CD14-positive monocyte (primary cell): ENCODE measurements at places on chromosomes 7 and 10. TPM values are rescaled to one million over a fixed set of nuclear protein-coding genes. Genes with fewer than 3 reads are reported as not detected.
A peak's percentile ranks its signal among the peaks of the same experiment; 100 is the strongest.

LBX1 gene
- not detected for polyA plus RNA-seq

- DNase-seq: no peak
Measured at GRCh38 chr10:88528806-88529570, 54.1 kb downstream of the RNLS start.

GRCh38 chr10:87534173-87534858, 29.6 kb downstream of the MINPP1 start:
- DNase-seq: no peak

- no peak for DNase-seq
Measured at GRCh38 chr7:358352-358751, 68.4 kb downstream of the FOXL3 start.

DNA sequence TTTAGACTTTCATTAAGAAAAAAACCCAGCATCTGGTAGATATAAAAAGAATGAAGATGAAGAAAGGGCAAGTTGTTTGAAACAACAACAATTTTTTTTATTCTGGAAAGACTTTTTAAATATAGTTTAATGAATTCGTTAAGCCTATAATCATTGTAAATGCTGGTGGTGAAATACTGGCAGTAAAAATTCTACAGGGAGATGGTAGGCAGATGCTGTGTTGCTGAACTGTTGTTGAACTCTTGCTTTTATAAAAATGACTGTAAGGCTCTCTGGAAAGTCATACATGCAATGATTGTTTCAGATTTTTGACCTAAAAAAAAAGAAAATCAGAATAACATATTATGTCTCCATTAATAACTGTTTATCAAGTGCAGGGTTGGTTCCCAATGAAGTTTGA, 39.0 kb downstream of the SCIN start:
- no peak for DNase-seq

CRPPA gene
- polyA plus RNA-seq: 0.03 and 0.09 TPM in 2 replicates

- no peak for DNase-seq
Measured at GRCh38 chr10:61271127-61271780, 181.9 kb downstream of the TMEM26 start.

DNA sequence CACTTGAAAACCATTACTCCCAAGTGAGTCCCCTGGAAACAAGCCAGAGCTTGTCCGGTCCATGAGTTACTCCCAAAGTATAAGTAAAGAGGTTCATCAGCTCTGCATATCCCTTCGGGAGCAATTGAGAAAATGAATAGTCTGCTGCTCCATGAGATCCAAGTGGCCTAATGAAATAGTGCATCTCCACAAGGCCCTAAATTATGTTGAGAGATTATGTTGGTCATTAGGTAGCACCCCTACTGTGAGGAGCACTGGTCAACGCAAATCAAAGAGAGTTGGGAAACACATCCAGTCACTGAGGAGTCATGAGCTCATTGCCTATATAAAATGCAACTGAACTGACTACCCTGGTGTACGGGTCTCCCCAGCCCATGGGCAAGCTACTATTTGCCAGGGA, 205.5 kb upstream of the AOAH start:
- DNase-seq: no peak

DNA sequence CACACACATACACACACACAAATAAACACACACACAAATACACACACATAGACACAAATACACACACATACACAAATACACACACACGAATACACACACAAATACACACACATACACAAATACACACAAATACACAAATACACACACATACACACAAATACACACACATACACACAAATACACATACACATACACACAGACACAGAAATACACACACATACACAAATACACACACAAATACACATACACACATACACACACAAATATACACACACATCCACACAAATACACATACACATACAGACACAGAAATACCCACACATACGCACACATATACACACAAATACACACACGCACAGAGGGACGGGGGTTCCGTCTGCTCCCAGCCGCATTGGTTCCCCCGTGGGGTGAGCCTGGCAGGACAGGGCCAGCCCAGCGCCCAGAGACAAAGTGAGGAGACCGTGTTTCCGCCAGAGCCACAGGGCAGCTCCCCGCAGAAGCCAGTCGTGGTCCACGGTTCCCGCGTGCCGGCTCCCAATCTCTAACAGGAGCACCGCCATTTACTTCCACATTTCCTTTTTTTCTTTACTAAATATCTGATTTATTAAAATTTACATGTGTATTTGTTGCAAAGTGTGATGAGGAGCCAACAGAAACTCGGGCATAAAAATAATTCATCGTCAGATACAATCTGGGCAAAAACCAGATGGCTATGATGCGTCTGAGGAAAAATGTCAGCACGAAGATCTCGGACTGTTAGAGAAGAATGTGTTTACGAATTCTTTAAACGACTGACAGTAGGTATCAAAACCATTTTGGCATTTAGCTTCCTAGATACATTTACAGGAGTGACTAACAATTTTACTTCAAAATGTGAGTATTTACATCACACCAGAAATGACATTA, 3.1 kb upstream of the KNDC1 start:
- DNase-seq: no peak

GRCh38 chr10:71691405-71691804, 28.2 kb downstream of the C10orf105 start:
- DNase-seq: no peak

DNA sequence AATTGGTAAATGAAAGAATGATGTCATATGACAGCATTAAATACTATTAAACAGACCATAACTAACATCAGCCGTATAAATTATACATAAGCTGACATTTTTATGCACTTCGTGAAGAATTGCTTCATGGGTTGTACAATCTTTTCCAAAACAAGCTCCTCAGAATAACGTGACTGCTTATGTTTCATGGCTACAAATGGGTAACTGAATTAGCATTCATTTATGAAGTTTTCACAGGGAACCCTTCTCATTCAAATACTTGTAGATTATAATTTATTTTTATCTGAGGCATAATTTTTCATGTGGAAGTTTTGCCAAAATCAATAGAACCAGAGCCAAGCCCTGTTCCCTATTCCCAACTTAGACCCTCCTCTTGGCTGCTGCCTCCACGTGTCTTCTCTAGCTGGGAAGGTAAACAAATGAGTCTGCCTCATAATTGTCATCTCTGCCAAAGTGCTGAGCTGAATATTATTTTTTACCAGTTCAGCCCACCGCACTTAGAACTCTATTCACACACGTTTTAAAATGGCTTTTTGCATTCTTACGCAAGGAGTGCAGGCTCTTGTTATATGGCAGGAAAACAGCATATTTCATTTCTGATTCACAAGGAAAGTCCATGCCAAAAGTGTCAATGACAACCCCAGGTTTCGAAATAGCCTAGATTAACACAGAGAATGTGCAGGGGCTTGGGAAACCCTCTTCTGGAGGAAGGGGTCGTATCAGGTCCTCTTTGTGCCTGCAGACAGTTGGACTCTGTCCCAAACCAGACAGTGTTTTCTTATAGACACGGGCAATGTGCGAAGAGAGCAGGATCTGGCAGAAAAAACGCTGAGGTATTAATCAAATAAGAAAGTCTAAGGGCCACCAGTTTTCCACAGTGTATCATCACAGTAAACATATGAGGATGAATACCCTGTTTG, 370.7 kb upstream of the MGMT start:
- no peak for DNase-seq

PHKG1 gene
- not detected for polyA plus RNA-seq

DNA sequence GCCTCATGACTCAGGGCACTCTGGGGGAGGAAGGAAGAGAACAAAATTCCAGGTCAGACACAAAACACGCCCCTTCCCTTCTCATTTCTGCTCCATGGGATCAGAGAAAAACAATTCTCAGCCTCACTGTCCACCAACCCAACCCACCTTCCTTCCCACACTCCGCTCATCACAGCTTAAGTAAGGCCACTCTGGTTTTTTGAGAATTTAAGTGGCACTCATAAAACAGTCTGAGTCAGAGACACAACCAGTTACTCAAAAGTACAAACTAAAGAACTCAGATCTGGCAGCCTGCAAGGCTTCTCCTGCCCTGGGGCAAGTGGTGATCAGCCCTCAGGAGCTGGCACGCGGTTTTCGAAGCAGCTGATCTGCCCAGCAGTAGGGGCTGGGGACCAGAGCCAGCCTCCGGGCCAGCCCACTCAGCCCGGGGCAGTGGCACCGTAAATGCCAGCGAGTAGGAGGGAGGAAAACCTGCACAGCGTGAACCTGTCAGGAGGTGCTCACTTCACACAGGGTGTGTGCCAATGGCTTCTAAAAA, 39.1 kb upstream of the ABLIM1 start:
- no peak for DNase-seq

DNA sequence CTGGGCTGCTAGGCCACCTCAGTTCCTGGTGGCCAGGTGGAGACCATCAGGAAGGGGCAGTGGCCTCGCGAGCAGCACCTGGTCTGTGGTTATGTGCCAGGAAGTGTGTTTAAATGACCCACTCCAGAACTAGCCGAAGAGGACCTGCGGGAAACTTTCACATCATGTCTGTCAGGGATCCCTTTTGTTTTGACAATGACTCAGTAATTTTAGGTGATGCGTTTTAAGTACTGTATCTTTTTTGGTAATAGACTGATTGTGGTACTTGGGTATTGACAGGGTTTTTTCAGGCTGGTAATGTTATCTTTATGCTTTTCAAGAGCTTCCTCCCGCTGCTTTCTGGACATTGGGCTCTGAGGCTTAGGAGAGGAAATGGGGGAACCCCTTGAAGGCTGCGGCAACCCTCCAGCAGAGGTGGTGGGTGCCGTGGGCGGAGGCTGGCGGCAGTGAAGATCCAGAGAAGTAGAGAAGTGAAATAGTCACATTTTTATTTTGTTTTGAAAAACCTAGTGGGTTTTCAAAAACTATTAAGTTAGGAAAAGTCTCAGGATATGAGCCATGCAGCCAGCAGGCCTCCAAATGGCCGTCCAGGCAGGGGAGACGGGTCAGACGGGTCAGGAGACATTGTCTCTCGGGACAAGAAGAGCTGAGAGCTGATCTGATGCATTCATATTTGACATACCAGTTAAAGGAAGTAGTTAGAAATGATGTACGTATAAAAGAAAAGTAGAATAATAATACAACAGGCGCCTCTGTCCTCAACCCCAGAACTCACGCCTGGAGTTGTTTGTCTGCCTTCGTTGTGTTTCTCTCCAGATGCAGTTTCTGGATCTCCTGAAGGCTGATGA, 27.7 kb downstream of the PPP2R2D start:
- DNase-seq: no peak

GRCh38 chr7:139930286-139930965, 101.4 kb downstream of the TBXAS1 start:
- no peak for DNase-seq

- DNase-seq: no peak
Measured at GRCh38 chr7:150935149-150935548, 43.0 kb downstream of the KCNH2 start.

DNA sequence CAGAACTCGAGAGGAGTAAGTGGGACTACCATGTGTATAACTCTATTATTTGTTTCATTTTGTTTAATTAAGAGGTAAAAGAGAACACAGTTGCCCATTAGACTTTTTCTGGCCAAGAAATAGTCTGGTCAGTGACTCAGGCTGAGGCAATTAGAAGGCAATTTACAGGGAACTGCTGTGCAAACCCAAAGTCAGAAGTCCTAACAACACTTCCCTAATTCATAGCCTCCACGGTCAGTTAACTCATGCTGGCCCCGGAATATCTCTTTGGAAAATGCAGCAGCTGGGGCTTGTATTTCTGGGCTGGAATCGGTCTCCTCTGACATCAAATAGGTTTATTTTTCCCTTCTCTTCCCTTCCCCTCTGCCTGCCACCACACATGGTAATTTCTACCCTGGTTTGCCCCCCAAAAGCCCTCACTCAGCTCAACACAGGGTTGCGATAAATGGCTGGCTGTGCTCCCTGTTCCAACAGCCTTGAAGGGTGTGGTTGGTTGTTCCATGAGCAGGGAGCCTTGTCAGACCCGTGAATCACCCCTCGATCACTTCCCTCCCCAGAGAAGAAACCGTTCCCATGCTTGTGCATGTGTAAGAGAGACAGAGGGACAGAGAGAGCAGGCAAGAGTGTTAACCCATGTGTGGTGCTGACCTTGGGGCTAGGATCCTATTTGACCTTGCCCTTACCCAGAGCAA, 5.3 kb downstream of the SH3PXD2A start:
- DNase-seq: peak; percentile 35

- no peak for DNase-seq
Measured at GRCh38 chr7:14403587-14403986, 414.1 kb upstream of the ETV1 start.

DNA sequence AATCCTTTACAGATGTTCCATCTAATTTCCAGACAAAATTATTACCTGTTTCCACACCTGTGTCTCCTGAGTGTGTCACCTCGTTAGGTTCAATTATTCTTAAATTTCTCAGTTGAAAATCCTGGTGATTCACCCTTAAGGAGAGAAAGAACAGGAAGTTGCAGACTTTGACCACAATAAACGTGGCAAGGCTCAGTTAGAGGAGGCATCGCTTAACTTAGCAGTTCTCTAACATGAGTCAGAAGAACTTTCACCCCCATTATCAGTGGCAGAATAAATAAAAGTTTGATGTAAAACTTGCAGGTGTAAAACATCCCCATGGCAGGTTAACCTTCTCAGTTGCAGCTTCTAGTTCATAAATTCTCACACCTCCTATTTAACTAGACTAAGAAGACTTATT, 8.3 kb downstream of the XPNPEP1 start:
- peak; percentile 68 for DNase-seq

DNA sequence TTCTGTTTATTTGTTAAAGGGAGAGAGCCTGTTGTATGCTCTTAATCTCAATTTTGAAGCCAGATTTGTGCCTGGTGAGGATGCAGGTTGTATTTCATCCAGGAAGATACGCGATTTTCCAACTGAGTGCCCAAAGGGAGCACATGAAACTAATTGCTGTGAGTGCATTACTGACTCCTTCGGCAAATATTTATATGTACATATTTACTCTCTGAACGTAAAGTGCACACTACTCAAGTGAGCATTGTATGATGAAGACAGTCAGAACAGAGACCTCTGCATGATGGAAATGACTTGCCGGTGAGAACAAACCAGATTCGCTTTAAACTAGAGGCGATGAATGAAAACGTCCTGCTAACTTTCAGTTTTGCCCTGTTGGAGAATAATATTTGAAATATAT, 130.1 kb downstream of the MALRD1 start:
- no peak for DNase-seq
